Tibial artery (tissue), 4 donors: ENCODE measurements at places on chromosomes 11 and 22.

GRCh38 chr11:67163006-67163405 is 43.9 kb downstream of the KDM2A start:
- no peak for DNase-seq

DNA sequence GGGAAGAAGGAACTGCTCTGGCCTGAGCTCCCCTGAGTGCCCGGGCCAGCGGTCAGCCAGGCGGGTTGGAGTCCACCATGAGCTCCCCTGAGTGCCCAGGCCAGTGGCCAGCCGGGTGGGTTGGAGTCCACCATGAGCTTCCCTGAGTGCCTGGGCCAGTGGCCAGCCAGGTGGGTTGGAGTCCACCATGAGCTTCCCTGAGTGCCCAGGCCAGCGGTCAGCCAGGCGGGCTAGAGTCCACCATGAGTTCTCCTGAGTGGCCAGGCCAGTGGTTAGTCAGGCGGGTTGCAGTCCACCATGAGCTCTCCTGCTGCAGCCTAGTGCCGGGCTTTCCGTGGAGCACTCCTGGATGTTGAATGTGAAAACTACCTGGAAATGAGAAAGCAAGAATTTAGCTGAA is 844.0 kb downstream of the TBC1D22A start:
- peak; percentile 39 for DNase-seq

DNA sequence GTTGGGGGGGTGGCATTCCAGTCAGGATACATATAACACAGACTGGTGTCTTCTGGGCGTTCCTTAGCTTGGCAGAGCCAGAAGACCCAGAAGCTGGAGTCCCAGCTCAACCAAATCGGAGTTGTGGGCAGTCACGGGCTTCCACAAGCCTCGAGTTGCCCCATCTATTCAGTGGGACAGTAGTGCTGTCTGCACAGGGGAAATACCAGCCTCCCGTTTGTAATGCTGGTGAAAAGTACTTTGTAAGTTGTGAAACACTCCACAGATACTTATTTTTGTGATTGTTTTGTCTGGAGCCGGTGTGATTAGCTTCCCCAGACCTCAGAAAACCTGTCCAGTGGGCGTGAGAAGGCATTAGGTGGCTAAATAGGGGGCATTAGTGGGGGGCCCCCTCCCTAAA is 13.6 kb downstream of the DGKZ start:
- no peak for DNase-seq

- DNase-seq: no peak
Measured at GRCh38 chr11:72334651-72335050, 90.7 kb upstream of the PHOX2A start.

GRCh38 chr11:45087900-45088160 is 58.6 kb upstream of the PRDM11 start:
- no peak for DNase-seq

DNA sequence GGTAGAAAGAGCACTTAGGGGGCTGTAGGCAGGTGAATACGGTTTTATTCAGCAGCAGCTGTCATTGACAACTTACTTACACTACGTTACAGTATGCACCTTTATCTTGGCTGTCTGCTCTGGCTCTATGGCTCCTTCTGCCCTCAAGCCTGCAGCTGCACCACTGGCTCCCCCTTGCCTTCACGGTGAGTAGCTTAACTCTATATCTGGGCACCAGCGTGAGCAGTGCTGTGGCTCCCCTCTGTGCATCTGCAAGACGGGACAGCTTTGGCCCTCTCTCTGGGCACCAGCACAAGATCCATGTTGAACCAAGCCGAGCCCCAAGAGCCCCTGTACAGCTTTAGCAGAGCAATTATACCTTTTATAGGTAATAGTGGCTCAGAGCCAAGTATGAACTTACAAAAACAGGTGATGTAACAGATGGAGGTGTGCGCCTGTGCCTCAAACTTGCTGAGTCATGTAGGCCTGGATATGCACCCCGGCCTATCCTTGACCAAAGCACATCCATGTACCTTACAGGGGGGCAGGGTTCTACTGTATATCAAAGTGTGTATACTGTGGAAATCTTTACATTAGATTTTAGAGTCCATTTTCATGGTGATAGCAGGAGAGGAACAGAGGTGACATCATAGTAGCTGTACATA is 96.9 kb upstream of the CTSC start:
- DNase-seq: no peak

DNA sequence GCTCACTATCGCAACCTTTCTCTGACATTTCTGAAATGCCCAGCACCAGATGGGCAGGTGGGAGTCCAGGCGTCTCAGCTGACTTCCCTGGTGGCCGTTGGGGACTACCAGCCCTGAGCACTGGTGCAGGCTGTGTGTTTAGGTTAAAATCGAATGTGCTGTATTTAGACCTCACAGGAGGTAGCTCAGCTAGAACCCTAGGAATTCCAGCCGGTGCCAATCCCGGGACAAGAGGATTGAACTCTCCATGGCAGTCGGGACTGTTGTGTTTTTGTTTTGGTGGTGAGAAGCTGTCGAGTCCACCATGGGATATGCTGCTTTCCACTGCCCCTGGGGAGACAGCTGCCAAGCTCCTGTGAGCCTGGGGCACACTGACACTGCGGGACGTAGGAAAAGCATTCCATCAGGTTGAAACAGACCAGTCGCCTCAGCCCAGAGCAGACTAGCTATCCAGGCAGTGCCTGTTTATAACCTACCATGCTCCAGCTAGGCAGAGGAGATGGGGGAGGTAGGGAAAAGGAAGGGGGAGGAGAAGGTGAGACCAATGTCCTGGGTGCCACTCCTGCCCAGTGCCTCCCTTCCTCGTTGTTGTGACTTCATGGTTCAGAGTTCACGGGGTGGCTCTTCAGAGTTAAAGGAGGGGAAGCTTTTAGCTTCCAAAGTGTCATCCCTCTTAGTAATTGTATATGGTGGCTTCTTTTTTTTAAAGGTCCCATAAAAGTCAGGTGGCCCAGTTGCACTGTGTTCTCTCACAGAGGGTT is 53.0 kb downstream of the MICAL2 start:
- peak; percentile 84 for DNase-seq

DNA sequence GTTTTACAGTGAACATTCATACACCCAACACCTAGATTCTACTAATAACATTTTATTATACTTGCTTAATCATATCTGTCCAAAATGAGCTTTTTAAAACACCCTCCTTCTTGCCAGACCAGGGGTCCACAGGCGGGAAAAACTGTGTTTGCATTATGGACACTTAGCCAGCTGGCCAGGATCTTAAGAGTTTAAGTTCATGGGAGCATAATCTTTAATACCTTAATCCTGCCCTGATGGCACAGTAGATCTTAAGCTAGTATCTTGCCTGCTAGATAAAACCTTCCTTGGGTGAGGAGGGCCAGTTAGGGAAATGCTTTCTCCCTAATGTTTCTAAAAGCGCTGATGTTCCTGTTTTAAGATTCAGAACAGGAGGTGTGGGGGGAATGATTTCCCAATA is 13.1 kb upstream of the CCDC134 start:
- DNase-seq: no peak

DNA sequence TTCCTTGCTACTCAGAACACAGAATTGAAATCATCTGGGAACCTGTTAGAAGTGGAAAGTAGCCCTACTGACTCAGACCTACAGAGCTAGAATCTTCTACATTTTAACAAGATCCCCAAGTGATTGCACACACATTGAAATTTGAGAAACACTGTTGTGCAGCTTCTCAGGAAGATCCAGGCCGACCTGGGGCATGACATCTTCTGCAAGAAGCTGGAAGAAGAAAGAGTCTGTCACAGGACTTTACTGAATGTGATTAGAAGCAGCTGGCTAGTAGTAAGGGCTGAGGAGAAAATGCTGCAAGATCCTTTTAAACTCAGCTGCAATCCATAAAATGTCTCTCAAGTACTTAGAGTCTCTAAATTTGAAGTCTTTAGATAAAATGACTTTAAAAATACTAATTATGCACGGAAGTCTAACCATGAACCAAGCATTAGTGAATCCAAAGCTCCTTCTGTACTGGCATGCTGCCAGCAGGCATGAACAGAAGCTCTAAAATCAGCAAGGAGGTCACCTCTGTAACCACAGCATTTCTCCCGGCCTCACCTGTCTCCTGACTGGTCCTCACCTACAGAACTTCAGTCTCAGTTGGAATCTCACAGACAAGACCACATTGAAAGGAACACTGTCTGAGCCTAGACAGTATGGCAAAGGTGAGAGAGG is 85.0 kb downstream of the SERGEF start:
- no peak for DNase-seq

GRCh38 chr11:59756845-59757244 is 1.7 kb downstream of the STX3 start:
- DNase-seq: peak; percentile 67

- DNase-seq: no peak
Measured at GRCh38 chr22:24500277-24500820, 5.2 kb downstream of the UPB1 start.

- DNase-seq: no peak
Measured at GRCh38 chr11:47879259-47880158, 31.4 kb upstream of the NUP160 start.

DNA sequence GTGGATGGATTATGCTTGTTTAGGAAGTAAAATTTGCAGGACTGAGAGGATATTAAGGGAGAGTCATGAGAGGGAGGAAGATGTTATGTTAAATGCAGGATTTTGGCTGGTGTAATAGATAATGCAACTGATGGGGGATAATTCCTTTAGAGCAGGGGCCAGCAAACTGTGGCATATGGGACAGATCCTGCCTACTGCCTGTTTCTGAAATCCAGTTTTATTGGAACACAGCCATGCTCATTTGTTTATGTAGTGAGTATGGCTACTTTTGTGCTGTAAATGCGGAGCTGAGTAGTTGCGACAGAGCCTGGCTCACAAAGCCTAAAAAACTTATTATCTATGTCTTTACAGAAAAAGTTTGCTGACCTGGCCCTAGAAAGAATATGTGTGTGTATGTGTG is 66.6 kb upstream of the MPPED2 start:
- DNase-seq: no peak

DNA sequence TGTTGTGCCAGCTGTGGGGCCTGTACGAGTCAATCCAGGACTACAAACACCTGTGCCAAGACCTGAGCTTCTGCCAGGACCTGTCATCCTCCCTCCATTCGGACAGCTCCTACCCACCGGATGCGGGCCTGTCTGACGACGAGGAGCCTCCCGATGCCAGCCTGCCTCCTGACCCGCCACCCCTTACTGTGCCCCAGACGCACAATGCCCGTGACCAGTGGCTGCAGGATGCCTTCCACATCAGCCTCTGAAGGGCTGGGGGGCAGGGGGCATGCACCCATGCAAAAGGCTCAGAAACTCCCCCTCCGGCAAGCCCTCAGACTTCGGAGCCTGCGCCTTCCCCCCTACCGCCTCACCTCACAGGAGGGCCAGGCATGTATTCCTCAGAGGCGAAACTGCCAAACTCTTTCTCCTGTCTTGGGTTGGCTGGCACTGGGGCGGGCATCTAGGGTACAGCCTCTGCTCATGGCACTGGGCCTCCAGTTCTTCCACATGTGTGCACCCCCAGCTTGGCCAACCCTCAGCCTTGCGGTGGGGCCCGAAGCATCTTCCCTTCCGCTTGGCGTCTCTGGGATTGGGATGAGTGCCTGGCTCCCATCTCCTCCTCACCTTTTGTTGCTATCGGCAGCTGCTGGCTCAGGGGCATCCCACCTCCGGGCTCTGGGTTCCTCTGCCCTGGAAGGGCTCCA is 1.2 kb downstream of the FAM89B start:
- DNase-seq: no peak

DNA sequence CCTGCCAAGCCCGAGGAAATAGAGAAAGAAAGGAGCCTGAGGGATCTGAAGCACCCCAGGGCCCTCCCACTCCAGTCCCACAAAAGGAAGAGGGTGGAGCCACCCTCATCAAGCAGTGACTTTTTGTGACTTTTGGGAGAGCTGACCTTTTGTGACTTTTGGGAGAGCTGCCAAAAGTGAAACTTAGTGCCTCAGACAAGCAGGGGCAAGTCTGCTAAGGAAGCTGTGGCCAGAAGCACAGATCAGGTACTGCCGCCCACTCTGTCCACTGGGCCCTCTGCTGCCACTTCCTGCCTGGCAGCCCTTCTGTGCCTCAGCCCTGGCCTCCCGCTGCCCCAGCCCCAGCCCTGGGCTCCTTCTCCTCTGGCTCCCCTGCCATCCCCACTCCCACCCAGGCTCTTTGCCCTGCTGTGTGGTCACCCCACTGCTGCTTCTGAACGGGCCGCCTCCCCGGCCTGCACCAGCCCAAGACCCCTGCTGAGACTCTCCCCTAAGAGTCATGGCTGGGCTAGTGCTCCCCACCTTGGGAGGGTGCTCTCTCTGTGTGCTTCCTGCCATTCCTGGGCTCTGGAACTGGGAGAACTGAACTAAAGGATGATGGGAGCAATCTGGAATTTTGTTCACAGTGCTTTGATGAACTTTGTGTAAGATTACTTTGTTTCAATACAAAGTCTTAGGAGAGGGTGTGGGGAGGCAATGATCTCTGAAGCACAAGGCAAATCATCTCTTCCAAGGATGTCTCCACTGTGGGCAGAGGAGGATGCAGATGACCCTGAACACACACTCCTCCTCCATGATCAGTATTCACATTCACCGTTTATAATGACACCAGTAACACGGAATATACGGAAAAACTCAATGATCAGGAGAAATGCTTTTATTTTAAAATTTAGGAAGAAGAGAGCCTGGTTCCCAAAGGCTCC is at the start of gene APOBEC3H:
Gene APOBEC3H (plus strand): TSS at position 147 of the 923 bp plus-strand sequence. CDS start 3,035 bp downstream, outside the sequence.
- no peak for DNase-seq

DNA sequence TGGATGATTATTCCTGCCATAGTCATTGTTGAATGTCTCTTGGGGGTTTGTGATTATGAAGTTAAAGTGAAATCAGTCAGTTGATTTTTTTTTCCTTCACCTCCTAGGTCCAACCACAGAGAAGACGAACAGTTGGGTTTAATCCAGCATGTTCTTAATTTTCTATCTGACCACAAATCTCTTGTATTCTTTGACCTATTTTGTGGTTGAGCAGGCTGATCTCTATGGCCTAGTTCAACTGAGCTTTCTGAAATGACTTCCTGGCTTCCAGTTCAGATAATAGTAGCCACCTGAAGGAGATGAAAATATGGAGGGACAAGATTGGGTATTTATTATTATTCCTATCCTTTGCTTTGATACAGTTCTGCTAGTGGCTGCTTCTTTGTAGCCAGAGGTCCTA is 5.2 kb upstream of the OR56A5 start:
- no peak for DNase-seq

DNA sequence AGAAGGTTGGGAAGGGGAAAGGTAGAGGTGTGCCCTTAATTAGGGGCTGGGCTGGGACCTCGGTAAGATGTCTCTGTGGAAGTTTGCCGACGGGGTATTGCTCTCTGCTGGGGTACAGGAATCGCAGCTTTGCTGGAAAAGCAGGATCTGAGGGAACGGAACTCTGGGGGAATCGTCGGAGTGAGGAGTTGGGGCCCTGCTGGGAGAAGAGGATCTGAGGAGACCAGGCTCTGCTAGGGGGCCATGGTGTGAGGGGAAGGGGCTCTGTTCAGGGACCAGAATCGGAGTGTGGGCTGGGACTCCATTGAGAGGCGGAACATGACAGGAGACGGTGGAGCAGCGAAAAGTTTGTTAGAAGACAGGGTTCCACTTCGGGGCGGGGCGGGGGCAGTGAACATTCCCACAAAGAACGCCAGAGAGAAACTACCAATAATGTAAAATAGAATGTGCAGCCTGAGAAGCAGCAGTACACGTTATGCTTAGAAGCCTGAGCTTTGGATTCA is 456 bp downstream of the AAMDC start:
- peak; percentile 69 for DNase-seq
